ENCODE measurements at places on chromosomes 7 and 10.

- peaks cover 39% of the 10 kb centered on the region for H3K27me3 ChIP-seq
- no peak for DNase-seq
- H3K36me3 ChIP-seq, result no peaks in the 10 kb centered on the region
- no peaks in the 10 kb centered on the region for H3K4me1 ChIP-seq
- H3K27ac ChIP-seq, result no peak overlapping the region
- H3K4me3 ChIP-seq, result no peak overlapping the region
These were observed 20.7 kb downstream of the FGFR2 start for GRCh38 chr10:121577568-121577967.

- DNase-seq, result no peak
- no peak overlapping the region for H3K27ac ChIP-seq
- H3K36me3 ChIP-seq, result no peaks in the 10 kb centered on the region
These were observed 57.0 kb downstream of the BRAF start for GRCh38 chr7:140867467-140868462.

- H3K27me3 ChIP-seq, result no peaks in the 10 kb centered on the region
- no peak overlapping the region for H3K4me3 ChIP-seq
- no peaks in the 10 kb centered on the region for H3K36me3 ChIP-seq
- H3K27ac ChIP-seq, result no peak overlapping the region
- no peak for DNase-seq
These were observed 578.5 kb upstream of the MKI67 start for GRCh38 chr10:128704716-128705115.

GRCh38 chr10:14396411-14397048 is 65.8 kb upstream of the FRMD4A start:
- H3K27ac ChIP-seq, result peak overlapping the region; percentile 91
- H3K36me3 ChIP-seq, result no peaks in the 10 kb centered on the region
- H3K4me1 ChIP-seq, result peaks cover 14% of the 10 kb centered on the region
- DNase-seq, result peak; percentile 50
- H3K4me3 ChIP-seq, result no peak overlapping the region
- H3K27me3 ChIP-seq, result peaks cover 9% of the 10 kb centered on the region

GRCh38 chr10:128568041-128568440 is 441.8 kb upstream of the MKI67 start:
- no peaks in the 10 kb centered on the region for H3K36me3 ChIP-seq
- H3K4me1 ChIP-seq, result peaks cover 67% of the 10 kb centered on the region
- peak overlapping the region; percentile 81 for H3K27ac ChIP-seq
- H3K4me3 ChIP-seq, result no peak overlapping the region
- H3K27me3 ChIP-seq, result peaks cover 2% of the 10 kb centered on the region
- peak; percentile 36 for DNase-seq

DNA sequence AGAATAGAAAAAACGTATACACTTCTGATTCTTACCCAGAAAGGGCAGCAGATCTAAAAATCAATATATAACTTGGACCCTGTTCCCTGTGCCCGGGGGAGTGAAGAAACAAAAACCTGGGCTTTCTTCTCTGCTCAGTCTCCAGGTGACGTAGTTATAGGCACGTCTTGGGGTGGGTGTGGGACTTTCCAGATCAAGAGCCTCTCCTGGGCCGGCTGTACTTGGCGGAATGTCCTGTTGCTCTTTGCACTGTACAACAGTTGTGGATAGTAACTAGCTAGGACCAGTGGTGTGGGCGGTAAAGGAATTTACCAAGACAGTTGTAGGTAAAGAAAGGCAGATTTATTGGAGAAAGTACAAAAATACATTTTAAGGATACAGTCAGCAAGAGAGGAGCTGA is 40.4 kb upstream of the STEAP4 start:
- H3K36me3 ChIP-seq, result no peaks in the 10 kb centered on the region
- no peak overlapping the region for H3K27ac ChIP-seq
- H3K4me1 ChIP-seq, result no peaks in the 10 kb centered on the region
- H3K27me3 ChIP-seq, result peaks cover 2% of the 10 kb centered on the region

DNA sequence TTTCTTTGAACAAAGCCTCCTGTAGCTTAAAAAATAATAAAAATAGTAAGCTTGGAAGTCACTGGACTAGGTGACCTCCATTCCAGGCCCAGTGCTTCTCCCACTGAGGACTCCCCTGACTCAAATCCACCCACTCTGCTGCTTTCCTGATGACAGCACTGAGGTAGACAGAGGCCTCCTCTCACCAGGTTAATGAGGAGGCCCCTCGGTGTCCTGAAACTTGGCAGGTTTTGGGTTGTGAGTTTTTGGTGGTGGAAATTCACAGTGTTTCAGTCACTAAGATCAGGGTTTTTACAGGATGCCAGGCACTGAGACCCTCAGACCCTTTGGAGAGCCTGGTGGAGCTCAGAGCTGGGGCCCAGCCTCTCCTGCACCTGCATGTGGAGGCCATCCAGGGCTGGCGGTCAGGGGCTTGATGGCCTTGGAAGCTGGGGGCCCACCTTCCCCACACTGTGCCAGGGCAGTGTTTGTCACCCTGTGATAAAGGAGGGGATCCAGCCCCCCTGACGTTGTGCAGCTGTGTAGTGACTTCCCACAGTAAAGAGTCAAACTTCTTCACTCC is 19.1 kb downstream of the TSPAN14 start:
- no peak for DNase-seq
- no peak overlapping the region for H3K27ac ChIP-seq
- H3K4me1 ChIP-seq, result peaks cover 40% of the 10 kb centered on the region
- peaks cover 20% of the 10 kb centered on the region for H3K36me3 ChIP-seq
- H3K27me3 ChIP-seq, result no peaks in the 10 kb centered on the region
- no peak overlapping the region for H3K4me3 ChIP-seq

GRCh38 chr10:132946806-132947546 is 4.6 kb upstream of the CFAP46 start:
- H3K27ac ChIP-seq, result no peak overlapping the region
- no peak for DNase-seq
- peaks cover 38% of the 10 kb centered on the region for H3K27me3 ChIP-seq

GRCh38 chr7:134153493-134154136 is 26.5 kb downstream of the LRGUK start:
- no peak overlapping the region for H3K27ac ChIP-seq
- no peaks in the 10 kb centered on the region for H3K4me1 ChIP-seq
- DNase-seq, result no peak
- H3K27me3 ChIP-seq, result no peaks in the 10 kb centered on the region
- H3K36me3 ChIP-seq, result no peaks in the 10 kb centered on the region

DNA sequence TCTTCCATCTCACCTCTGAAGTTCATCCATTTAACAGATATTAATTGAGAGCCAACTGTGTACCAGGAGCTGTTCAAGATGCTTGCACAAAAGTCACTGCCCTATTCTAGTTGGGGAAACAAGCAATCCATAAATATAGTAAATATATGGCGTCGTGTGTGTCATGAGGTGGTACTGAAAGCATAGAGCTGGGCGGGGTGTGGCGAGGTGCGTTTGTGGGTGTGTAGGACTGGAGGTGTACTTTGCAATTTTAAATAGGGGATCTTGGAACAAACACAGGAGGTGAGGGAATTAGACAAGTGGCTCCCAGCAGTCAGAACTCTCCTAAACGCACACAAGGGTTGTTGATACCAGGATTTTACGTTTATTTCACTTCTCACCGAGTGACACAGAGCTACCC is 490 bp upstream of the ZNF239 start:
- no peaks in the 10 kb centered on the region for H3K27me3 ChIP-seq
- peaks cover 13% of the 10 kb centered on the region for H3K4me1 ChIP-seq
- H3K27ac ChIP-seq, result no peak overlapping the region
- DNase-seq, result no peak
- peak overlapping the region; percentile 52 for H3K4me3 ChIP-seq

DNA sequence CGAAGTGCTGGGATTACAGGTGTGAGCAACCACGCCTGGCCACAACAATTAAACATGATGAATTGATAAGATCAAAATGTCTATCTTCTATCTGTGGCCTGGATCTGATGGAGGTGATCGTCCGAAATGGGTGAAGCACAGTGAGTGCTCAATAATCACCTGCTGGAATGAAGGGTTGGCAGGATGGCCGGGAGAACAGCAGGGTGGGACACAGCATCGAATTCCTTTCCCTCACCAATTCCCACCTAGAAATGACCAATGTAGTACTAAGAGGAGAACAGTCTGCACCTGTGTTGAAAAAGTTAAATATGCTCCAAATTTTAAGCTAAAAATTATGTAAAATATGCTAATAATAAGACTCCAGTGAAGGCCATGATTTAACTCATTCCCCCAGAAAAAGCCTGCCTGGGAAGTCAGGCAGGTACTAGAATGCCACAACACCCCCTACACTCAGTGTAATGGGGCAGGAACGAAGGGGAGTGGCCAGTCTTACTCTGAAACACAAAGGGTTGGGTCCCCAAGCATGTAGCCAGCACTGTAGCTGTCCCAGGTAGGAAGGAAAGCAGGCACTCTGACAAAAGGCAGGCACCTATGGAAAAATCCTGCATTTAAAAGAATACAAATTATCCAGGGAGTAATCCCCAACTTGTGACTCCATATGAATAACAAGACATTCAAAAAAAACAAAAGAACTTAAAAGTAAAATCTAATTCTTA is 110.3 kb downstream of the VPS41 start:
- H3K27me3 ChIP-seq, result no peaks in the 10 kb centered on the region
- DNase-seq, result no peak
- H3K4me3 ChIP-seq, result no peak overlapping the region
- peaks cover 6% of the 10 kb centered on the region for H3K36me3 ChIP-seq
- H3K4me1 ChIP-seq, result no peaks in the 10 kb centered on the region

DNA sequence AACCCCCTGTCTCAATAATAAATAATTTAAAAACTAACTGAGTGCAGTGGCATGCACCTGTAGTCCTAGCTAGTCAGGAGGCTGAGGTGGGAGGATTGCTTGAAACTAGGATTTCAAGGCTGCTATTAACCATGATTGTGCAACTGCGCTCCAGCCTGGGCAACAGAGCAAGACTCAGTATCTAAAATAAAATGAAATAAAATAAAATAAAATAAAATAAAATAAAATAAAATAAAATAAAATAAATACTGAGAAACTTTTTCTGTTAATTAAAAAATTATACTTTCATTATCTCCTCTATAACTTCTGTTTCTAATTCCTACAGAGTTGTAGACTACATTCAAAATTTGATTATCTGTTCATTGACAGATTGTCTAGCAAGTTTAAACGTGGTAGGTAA is 999.4 kb downstream of the ANKRD7 start:
- H3K4me1 ChIP-seq, result no peaks in the 10 kb centered on the region
- no peak overlapping the region for H3K27ac ChIP-seq
- no peaks in the 10 kb centered on the region for H3K27me3 ChIP-seq
- H3K36me3 ChIP-seq, result no peaks in the 10 kb centered on the region

GRCh38 chr7:33039257-33039902 is 23.2 kb downstream of the NT5C3A start:
- no peaks in the 10 kb centered on the region for H3K36me3 ChIP-seq
- H3K27me3 ChIP-seq, result no peaks in the 10 kb centered on the region
- peaks cover 2% of the 10 kb centered on the region for H3K4me1 ChIP-seq
- peak overlapping the region; percentile 18 for H3K4me3 ChIP-seq
- DNase-seq, result peak; percentile 62

DNA sequence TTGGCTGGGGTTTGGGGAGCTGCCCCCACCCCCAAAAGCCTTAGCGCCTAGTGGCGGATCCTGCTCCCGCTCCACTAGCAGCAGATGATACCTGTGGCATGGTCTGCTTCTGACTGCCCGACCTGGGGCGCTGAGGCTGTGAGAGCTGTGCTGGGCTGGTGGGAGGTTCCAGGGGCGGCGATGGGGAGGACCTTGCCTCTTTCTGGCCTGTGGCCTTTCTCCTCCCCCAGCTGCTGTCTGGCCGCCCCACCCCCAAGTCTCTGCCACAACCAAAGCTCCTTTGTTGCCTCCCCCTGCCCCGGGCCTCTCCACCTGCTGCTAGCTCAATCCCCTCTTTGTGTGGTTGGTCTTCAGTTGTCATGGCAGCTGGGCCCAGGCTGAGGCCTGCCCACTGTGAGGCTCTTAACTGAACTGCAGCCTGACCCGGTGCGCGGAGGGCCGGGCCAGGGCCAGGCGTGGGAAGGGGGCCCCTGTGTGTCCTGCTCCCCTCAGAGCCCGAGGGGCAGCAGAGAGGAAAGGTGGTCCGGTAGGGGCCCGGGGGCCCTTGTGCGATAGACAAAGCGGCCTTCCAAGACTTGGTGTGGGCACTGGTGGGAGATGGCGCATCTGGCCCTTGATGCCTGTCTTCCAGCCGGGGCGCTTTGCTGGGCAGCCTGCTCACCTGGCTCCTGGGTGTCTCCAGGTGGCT is 4.7 kb downstream of the ZNF775 start:
- DNase-seq, result peak; percentile 89
- H3K27me3 ChIP-seq, result no peaks in the 10 kb centered on the region
- no peak overlapping the region for H3K4me3 ChIP-seq
- H3K27ac ChIP-seq, result peak overlapping the region; percentile 88
- H3K36me3 ChIP-seq, result peaks cover 6% of the 10 kb centered on the region

GRCh38 chr7:149625340-149625946 is 127.8 kb upstream of the ZNF746 start:
- H3K4me3 ChIP-seq, result peak overlapping the region; percentile 73
- H3K4me1 ChIP-seq, result peaks cover 17% of the 10 kb centered on the region
- peak; percentile 60 for DNase-seq
- H3K27me3 ChIP-seq, result peaks cover 2% of the 10 kb centered on the region
- H3K27ac ChIP-seq, result peak overlapping the region; percentile 45

GRCh38 chr7:121525155-121525819 is 129.2 kb upstream of the FAM3C start:
- H3K36me3 ChIP-seq, result no peaks in the 10 kb centered on the region
- peaks cover 1% of the 10 kb centered on the region for H3K4me1 ChIP-seq
- no peak overlapping the region for H3K4me3 ChIP-seq
- DNase-seq, result peak; percentile 66

- no peak for DNase-seq
- no peak overlapping the region for H3K4me3 ChIP-seq
- peaks cover 81% of the 10 kb centered on the region for H3K36me3 ChIP-seq
- H3K27ac ChIP-seq, result no peak overlapping the region
- H3K27me3 ChIP-seq, result no peaks in the 10 kb centered on the region
These were observed 108.7 kb downstream of the LARP4B start for GRCh38 chr10:822661-823367.

GRCh38 chr10:79055100-79055782 is 13.5 kb upstream of the ZMIZ1 start:
- peaks cover 11% of the 10 kb centered on the region for H3K4me1 ChIP-seq
- no peaks in the 10 kb centered on the region for H3K36me3 ChIP-seq
- H3K4me3 ChIP-seq, result no peak overlapping the region
- no peak for DNase-seq
- peaks cover 2% of the 10 kb centered on the region for H3K27me3 ChIP-seq

- no peak overlapping the region for H3K4me3 ChIP-seq
- no peaks in the 10 kb centered on the region for H3K27me3 ChIP-seq
- H3K27ac ChIP-seq, result no peak overlapping the region
- peaks cover 16% of the 10 kb centered on the region for H3K4me1 ChIP-seq
These were observed 208.2 kb downstream of the FAM107B start for GRCh38 chr10:14566498-14566897.

GRCh38 chr7:4613846-4614548 is 68.1 kb upstream of the FOXK1 start:
- no peak overlapping the region for H3K4me3 ChIP-seq
- H3K36me3 ChIP-seq, result no peaks in the 10 kb centered on the region
- DNase-seq, result peak; percentile 80
- H3K27me3 ChIP-seq, result no peaks in the 10 kb centered on the region

- peaks cover 7% of the 10 kb centered on the region for H3K27me3 ChIP-seq
- no peaks in the 10 kb centered on the region for H3K4me1 ChIP-seq
- H3K4me3 ChIP-seq, result no peak overlapping the region
- no peak overlapping the region for H3K27ac ChIP-seq
These were observed 171.9 kb downstream of the FGFR2 start for GRCh38 chr10:121426307-121426706.
